Aorta (tissue), 5 donors: ENCODE measurements at places on chromosomes 7 and 10.

- DNase-seq, result no peak
- H3K4me1 ChIP-seq, result peaks cover 3% of the 10 kb centered on the region
- no peaks in the 10 kb centered on the region for H3K27me3 ChIP-seq
- no peak overlapping the region for H3K27ac ChIP-seq
- no peak overlapping the region for H3K4me3 ChIP-seq
- peaks cover 2% of the 10 kb centered on the region for H3K36me3 ChIP-seq
Measured at GRCh38 chr10:67603701-67604100, 92.3 kb downstream of the CTNNA3 start.

GRCh38 chr7:18498341-18498740 is 2.8 kb downstream of the HDAC9 start:
- peak overlapping the region; percentile 76 for H3K27ac ChIP-seq
- H3K4me1 ChIP-seq, result no peaks in the 10 kb centered on the region
- H3K36me3 ChIP-seq, result no peaks in the 10 kb centered on the region
- no peak for DNase-seq

DNA sequence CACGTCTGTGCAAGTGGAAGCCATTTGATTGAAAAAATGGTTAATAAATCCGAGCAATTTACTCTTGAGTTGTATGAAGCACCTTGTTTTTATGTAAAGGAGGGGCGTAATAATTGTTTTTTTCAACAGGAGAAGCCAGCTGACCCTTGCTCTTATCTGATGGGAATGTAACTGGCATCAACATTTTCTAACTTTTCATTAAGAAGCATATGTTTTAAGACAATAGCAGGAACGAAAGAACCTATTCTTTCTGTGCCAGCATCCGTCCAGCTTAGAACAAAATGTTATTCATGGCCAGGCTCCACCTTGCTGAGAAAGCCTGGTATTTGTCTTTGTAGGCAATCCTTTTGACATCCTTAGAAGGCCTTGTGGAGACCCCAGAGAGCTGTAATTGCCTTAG is 22.2 kb upstream of the AFAP1L2 start:
- H3K4me3 ChIP-seq, result no peak overlapping the region
- H3K4me1 ChIP-seq, result no peaks in the 10 kb centered on the region
- H3K36me3 ChIP-seq, result no peaks in the 10 kb centered on the region
- H3K27ac ChIP-seq, result no peak overlapping the region
- no peaks in the 10 kb centered on the region for H3K27me3 ChIP-seq

DNA sequence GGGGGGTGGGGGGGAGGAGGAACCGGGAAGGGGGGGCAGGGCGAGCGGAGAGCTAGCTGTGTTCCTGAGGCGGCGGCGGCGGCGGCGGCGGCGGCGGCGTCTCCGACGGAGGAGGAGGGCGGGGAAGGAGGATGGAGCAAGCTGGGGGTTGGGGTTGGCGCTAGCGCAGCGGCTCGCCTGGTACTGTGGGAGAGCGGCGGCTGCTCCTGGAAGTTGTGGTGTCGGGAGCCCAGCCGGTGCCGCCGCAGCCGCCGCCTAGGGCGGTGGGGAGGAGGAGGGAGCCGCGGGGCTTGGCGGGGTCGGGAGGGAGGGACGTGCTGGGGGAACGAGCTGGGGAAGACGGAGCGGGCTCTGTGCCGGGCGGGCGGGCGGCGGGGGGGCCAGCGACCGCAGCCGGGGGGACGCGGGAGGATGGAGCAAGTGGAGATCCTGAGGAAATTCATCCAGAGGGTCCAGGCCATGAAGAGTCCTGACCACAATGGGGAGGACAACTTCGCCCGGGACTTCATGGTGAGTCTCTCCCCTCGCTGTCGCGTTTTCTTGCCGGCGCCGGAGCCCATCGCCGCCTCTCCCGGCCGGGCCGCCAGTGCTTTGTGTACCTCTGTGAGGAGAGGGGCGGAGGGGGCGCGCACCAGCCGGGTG is at the start of gene PTPN12:
PTPN12 (plus strand) TSS at position 160 of the 642 bp plus-strand sequence; CDS start at position 412, 252 bp downstream.
- no peaks in the 10 kb centered on the region for H3K36me3 ChIP-seq
- peak within 1 kb of the TSS; percentile 73 for H3K4me3 ChIP-seq
- no peaks in the 10 kb centered on the region for H3K4me1 ChIP-seq
- DNase-seq, result peak; percentile 89

GRCh38 chr10:129161150-129161549 is 305.9 kb upstream of the MGMT start:
- no peak overlapping the region for H3K27ac ChIP-seq
- H3K4me3 ChIP-seq, result no peak overlapping the region
- H3K36me3 ChIP-seq, result no peaks in the 10 kb centered on the region
- no peaks in the 10 kb centered on the region for H3K27me3 ChIP-seq
- no peak for DNase-seq

DNA sequence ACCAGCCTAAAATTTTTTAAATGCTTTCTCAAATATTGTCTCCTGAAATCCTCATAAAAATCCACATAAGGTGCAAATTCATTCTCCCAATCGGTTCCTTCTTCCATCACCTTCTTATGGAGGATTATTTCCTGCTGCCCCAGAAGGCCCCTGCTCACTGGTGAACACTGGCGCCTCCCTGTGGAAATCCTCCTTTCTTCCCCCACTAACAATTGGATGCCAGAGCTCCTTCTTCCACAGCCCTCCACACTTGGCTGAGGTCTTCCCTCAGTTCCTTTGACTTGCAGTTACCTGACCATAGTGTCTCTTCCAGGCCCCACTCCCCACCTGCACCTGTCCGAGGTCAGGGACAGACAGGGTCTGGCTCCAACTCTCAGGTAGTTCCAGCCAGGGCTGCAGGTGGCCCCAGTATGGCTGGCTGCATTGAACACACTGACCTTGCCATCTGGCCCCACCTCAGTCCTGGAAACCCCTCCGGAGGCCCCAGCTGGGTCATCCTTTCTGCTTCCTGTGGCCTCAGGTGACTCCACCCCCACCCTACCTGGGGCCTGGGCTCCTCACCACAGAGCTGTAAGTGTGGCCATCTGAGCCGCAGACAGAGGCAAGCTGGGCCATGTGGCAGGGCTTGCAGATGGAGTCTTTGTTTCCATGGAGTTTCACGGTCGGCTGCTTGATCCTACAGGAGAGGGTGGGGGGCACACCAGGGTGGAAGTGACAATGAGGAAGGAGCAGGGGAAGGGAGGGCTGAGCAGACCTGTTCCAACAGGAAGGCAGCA is 18.4 kb downstream of the SPOCK2 start:
- H3K36me3 ChIP-seq, result no peaks in the 10 kb centered on the region
- no peaks in the 10 kb centered on the region for H3K4me1 ChIP-seq
- peak; percentile 33 for DNase-seq
- H3K27ac ChIP-seq, result no peak overlapping the region

DNA sequence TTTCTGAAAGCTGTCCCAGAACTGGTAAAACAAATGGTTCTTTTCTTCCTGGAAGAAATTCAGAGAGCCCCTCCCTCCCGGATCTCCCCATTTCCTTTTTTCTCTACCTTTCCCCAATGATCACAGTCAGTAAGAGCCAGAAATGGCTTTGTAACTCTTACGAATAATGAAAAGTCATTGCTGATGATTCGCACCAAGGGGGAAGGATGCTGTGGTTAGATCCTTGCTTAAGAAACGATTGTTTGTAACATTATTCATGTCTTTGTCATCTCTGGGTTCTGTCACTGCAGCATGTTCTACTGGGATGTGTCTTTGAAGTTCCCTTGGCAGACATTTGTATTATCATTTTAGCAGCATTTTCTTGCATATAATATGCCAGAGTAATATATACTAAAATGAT is 138.9 kb downstream of the CACNB2 start:
- H3K27ac ChIP-seq, result no peak overlapping the region
- no peaks in the 10 kb centered on the region for H3K27me3 ChIP-seq
- DNase-seq, result no peak
- peaks cover 2% of the 10 kb centered on the region for H3K4me1 ChIP-seq

DNA sequence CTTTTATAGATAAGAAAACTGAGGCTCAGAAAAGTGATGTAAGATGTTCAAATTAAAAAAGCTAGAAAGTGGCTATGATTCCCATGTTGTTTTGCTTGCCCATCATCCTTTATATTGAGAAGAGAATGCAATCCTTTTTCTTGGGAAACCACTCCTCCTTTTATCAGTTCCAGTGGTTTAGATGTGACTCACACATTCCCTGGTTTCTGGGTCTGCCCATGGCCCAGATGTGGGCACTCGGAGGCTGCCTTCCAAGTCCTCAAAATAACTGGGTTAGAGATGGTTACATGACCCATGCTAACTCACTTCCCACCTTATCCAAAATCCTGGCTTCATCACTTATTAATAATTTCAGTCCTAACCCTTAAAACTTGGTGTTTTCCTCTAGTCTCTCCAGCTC is 550.0 kb downstream of the MDFIC start:
- H3K4me1 ChIP-seq, result no peaks in the 10 kb centered on the region
- H3K36me3 ChIP-seq, result no peaks in the 10 kb centered on the region
- no peaks in the 10 kb centered on the region for H3K27me3 ChIP-seq
- no peak overlapping the region for H3K27ac ChIP-seq

- no peaks in the 10 kb centered on the region for H3K27me3 ChIP-seq
- H3K36me3 ChIP-seq, result no peaks in the 10 kb centered on the region
- no peak overlapping the region for H3K4me3 ChIP-seq
- no peak for DNase-seq
- peaks cover 3% of the 10 kb centered on the region for H3K4me1 ChIP-seq
Measured at GRCh38 chr10:49050906-49051305, 64.4 kb downstream of the VSTM4 start.

GRCh38 chr7:105088456-105088855 is 74.5 kb downstream of the KMT2E start:
- DNase-seq, result no peak
- no peaks in the 10 kb centered on the region for H3K4me1 ChIP-seq
- no peak overlapping the region for H3K4me3 ChIP-seq
- H3K27ac ChIP-seq, result no peak overlapping the region
- no peaks in the 10 kb centered on the region for H3K27me3 ChIP-seq
- peaks cover 2% of the 10 kb centered on the region for H3K36me3 ChIP-seq

DNA sequence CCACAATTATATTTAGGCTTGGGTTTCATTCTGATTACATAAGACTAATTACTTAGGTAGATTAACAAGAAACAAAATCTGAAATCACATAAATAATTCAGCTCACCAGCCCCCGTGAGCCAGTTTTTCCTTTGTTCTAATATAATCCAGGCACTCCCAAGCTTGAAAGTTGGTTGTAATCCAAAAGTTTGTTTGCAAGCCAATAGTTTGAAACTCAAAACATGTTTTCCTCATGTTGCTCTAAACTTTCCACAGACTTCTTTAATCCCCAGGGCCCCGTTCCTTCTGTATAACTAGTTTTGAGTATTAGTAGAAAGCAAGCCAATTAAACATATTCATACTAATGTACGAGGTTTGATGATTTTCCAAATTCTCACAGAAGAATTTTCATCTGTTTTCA is 56.1 kb downstream of the SP8 start:
- DNase-seq, result no peak
- no peaks in the 10 kb centered on the region for H3K4me1 ChIP-seq
- no peak overlapping the region for H3K27ac ChIP-seq

DNA sequence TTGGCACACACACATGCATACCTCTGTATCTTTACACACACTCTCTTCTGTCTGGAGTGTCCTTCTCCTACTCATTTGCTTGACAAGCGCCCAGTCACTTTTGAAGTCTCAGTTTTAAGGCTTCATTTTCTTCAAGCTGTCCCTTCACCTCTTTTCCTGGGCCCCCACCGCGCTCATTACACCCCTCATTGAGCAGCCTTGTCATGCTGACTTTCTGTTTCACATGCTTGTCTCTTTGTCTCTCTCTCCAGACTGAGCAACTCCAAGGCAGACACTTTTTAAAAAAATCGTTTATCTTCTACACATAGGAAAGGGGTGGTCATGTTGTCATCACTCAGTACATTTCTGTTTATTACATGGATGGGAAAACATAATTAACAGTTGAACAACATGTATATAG is 225.2 kb upstream of the FZD1 start:
- no peaks in the 10 kb centered on the region for H3K4me1 ChIP-seq
- no peak for DNase-seq
- no peaks in the 10 kb centered on the region for H3K36me3 ChIP-seq
- H3K27me3 ChIP-seq, result no peaks in the 10 kb centered on the region
- H3K4me3 ChIP-seq, result no peak overlapping the region

DNA sequence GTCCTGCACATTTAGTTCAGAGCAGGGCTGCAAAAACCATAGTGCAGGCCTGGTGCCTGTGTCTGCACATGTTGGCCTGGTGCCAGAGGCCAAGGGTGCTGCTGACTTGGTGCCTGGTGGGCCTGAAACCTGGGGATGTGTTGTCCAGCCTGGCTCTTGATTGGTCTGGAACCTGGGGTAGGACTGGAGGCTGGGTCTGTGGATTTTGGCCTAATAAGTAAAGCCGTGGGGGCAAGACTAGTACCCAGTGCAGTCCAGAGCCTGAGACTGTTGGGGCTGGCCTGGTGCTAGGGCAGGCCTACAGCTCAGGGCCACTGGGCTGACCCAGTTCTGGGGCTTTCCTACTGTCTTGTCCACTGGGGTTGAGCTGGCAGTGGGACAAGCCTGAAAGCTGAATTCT is 817.9 kb downstream of the DNAJB9 start:
- H3K4me3 ChIP-seq, result no peak overlapping the region
- H3K27me3 ChIP-seq, result no peaks in the 10 kb centered on the region
- DNase-seq, result peak; percentile 70
- H3K27ac ChIP-seq, result no peak overlapping the region
- H3K4me1 ChIP-seq, result no peaks in the 10 kb centered on the region

GRCh38 chr10:7948371-7949000 is 106.0 kb upstream of the GATA3 start:
- H3K36me3 ChIP-seq, result no peaks in the 10 kb centered on the region
- no peak overlapping the region for H3K27ac ChIP-seq
- peaks cover 1% of the 10 kb centered on the region for H3K4me1 ChIP-seq

- no peak overlapping the region for H3K27ac ChIP-seq
- no peaks in the 10 kb centered on the region for H3K4me1 ChIP-seq
- H3K27me3 ChIP-seq, result no peaks in the 10 kb centered on the region
- no peak overlapping the region for H3K4me3 ChIP-seq
Measured at GRCh38 chr7:151088019-151088855, 2.0 kb downstream of the AGAP3 start.

- H3K27me3 ChIP-seq, result no peaks in the 10 kb centered on the region
- DNase-seq, result no peak
- H3K36me3 ChIP-seq, result no peaks in the 10 kb centered on the region
- no peaks in the 10 kb centered on the region for H3K4me1 ChIP-seq
- no peak overlapping the region for H3K27ac ChIP-seq
- no peak overlapping the region for H3K4me3 ChIP-seq
Measured at GRCh38 chr10:110851020-110851612, 20.6 kb upstream of the PDCD4 start.

- DNase-seq, result no peak
- H3K4me3 ChIP-seq, result no peak overlapping the region
- no peaks in the 10 kb centered on the region for H3K36me3 ChIP-seq
- H3K27me3 ChIP-seq, result no peaks in the 10 kb centered on the region
- no peak overlapping the region for H3K27ac ChIP-seq
Measured at GRCh38 chr7:139753693-139754111, 24.1 kb downstream of the HIPK2 start.

GRCh38 chr7:87875151-87876039 is 765 bp downstream of the SLC25A40 start:
- H3K4me1 ChIP-seq, result no peaks in the 10 kb centered on the region
- H3K36me3 ChIP-seq, result no peaks in the 10 kb centered on the region
- peak overlapping the region; percentile 92 for H3K4me3 ChIP-seq
- H3K27me3 ChIP-seq, result no peaks in the 10 kb centered on the region

GRCh38 chr7:29230871-29231345 is 36.3 kb downstream of the CHN2 start:
- H3K36me3 ChIP-seq, result no peaks in the 10 kb centered on the region
- H3K27ac ChIP-seq, result no peak overlapping the region
- H3K4me1 ChIP-seq, result no peaks in the 10 kb centered on the region
- DNase-seq, result no peak
- no peak overlapping the region for H3K4me3 ChIP-seq
